NCI-H2081 (cell line): ENCODE measurements at places on chromosomes 3 and 15.

GRCh38 chr3:100838157-100838556, 128.9 kb downstream of the TFG start:
- no peak for DNase-seq

DNA sequence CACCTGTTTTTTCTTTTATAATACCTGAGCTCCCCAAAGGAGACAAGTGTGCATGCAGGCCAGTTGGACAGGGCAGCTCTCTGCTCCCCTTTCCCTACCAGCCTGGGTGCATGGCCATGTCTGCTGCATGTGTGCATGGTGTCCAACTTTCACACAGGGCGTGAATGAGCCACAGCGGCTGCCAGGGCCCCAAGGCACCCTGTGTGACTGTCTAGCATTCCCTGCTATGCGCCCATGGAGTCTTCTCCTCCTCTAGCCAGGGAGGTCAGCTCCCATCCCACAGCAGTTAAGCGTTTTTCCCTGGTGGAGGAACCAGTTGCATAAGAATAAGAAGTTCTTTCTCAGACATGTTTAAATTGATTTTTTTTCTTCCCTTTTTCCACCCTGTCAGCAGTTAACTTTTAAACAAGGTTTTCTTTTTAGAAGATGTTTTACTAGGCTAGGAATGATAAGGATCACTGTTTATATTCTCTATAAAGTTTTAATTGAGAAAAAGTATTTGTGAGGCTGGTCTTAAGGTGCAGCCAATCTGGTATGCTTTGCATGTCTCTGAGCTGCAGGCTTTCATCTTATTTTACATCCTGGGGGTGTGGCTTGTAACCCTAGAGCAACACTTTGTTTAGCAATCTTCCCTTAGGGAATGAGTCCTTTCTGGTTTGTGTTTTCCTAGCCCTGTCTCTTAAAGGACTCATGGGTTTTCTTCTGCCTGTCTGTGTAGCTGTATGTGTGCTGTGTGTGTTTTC, 20.5 kb upstream of the OR5H1 start:
- no peak for DNase-seq

- no peak for DNase-seq
Observed at GRCh38 chr15:69976366-69976994, 121.2 kb downstream of the TLE3 start.

DNA sequence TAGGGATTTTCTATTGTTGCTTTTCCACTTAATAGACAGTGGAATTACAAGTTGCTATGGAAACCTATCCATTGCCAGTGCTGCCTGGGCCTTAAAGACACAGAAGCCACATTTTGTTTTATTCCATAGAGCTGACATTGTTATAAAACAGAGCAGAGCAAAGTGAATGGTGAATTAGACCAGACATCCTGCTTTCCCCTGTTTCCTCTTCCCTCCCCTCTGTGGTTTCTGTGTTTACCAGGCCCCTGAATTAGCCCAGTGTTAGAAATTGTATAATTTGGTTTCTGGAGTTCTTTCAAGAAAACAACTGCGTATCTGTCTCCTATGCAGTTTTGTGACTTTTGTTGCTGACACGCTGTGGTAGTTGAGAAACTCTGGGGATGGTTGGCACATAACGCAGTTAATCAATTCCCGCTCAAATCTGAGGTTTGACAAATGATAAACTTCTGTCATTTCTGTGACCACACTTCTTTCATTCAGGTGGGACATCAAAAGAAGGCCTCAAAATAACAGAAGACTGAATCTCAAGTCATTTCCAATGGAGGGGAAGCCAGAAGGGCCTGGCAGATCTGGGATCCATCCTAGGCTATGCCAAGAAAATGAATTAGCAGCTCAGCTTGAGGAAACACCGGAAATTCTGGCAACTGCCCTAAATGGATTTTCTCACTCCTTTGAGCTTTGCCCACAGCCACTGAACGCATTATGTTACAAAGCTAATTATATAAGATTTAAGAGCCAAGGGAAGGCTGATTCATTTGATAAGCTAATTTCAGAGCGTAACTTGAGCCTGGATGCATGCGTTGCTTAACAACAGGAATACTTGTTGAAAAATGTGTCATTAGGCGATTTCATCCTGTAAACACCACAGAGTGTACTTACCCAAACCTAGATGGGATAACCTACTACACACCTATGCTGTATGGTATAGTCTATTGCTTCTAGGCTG, 46.9 kb downstream of the NR1D2 start:
- DNase-seq: peak; percentile 80

DNA sequence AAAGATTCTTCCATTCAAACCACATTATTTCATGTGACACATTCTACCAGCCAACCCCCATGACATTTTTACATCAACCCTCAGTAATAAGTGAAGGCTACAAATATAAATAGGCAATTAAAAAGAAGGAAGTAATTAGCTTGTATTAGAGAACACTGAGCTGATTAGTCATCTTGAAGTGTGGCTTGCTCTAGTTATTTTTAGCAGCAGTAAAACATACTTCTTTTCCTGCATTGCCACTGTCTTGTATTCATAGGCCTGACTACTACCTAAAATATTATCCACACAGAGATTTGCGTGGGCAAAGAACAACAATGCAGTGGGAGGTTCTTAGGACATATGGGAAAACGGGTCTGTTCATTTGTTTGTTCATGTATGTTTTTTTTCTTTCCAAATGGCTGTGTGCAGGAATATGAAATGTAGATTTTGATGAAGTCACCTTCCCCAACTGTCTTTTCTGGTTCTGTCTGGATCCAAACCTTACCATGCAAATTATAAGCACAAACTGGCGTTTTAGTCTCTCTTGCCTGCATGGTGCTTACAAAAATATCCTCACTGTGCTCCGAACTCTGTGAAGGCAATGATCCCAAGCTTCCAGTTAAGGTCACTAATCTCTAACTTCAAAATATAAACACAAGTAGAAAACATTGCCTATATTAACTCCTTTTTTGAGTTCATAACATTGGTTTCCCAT, 31.5 kb upstream of the TM4SF4 start:
- DNase-seq: no peak

GRCh38 chr15:33194237-33194636, 277 bp downstream of the FMN1 start:
- no peak for DNase-seq

- no peak for DNase-seq
Observed at GRCh38 chr15:80710635-80711554, 15.8 kb downstream of the ABHD17C start.

DNA sequence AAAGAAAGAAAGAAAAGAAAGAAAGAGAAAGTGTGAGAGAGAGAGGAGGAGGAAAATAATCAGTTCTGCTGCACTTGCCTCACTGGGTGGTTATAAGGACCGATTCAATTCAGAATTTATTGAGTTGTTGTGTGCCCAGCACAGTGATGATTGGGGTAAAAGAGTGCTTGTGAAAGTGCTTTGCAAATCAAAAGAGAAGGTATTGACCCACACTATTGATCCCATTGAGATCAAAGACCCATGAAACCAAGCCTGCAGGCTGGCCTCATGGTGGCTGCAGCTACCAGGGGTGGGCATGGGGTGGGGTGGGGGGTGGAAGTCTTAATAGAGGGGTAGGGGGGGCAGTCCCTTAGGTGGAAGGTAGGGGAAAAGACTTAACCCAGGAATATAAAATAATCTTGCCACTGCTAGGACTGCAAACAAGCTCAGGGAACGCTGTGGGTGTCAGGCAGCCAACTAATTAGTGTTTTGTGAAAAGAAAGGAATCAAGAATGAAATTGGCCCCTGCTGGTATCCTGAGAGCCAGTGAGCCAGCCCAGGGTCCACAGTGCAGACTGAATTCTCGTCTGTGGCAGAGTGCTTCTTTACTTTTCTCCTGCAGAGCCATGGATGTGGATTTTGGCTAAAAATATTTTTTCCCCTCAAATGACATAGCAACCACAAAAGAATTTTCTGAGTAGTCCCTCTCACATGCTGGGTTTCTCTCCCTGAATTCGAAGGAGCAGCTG, 34.2 kb downstream of the CLEC3B start:
- DNase-seq: no peak

DNA sequence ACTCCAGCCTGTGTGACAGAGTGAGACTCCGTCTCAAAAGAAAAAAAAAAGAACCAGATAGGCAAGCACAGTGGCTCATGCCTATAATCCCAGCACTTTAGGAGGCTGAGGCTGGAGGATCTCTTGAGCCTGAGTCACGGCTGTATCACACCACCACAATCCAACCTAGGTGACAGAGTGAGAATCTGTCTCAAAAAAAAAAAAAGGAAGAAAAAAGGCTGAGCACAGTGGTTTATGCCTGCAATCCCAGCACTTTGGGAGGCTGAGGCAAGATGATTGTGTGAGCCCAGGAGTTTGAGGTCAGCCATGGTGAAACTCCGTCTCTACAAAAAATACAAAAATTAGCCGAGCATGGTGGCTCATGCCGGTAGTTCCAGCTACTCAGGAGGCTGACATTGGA, 5.6 kb upstream of the NICN1 start:
- DNase-seq: no peak
